Left lobe of liver (tissue), 2 donors: ENCODE measurements at places on chromosomes 5 and 9.
A peak's percentile ranks its signal among the peaks of the same experiment; 100 is the strongest.

DNA sequence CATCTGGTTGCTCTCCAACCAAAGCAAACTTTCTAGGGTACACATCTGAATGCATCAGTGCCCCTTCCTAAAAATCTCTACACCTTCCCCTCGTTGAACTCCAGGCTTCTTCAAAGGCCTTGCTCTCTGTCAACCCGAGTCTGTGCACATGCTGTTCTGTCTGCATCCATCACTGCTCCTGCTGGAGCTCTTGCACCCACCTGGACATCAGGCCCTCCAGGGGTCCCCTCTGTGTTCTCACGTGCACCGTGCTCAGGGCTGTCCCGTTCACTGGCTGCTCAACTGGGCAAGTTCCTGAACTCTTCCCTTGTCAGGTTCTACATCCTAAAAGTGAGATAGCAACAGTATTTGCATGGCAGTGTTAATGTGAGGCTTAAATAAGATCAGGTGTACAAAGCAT lies 62.7 kb upstream of the ANGPTL2 start:
- no peak for DNase-seq

- peak; percentile 37 for DNase-seq
These were observed at the start of gene PDLIM4 for GRCh38 chr5:132257131-132258101. Gene PDLIM4 (plus strand): TSS chr5:132257696. CDS start chr5:132257735, 39 bp downstream.

- DNase-seq: no peak
These were observed 73.6 kb upstream of the RETREG1 start for GRCh38 chr5:16690243-16690852.

GRCh38 chr9:93065135-93065720 lies 6.7 kb downstream of the SUSD3 start:
- DNase-seq: no peak

GRCh38 chr9:112299514-112299913 lies 33.9 kb downstream of the PTBP3 start:
- DNase-seq: no peak

GRCh38 chr5:148776261-148776660 lies 50.1 kb upstream of the ADRB2 start:
- DNase-seq: no peak

- no peak for DNase-seq
These were observed 60.1 kb downstream of the LHFPL2 start for GRCh38 chr5:78588507-78588906.

DNA sequence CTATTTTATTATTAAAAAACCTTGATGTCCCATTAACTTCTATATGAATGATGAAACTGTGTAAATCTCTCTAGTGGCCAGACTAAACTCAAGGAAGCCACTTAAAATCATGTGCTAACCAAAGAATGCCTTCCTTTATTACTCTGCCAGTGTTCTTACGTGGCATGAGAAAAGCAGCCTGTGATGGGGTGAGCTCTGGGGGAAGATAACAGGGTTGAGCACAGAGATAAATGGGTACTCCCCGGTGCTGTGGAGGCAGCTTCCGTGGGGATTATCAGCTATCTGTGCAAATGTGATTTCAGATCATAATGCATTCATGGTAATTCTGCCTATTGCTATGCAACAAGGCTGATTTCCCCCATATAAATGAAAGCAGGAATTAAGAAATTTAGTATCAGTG lies 181.3 kb downstream of the CAVIN4 start:
- no peak for DNase-seq

DNA sequence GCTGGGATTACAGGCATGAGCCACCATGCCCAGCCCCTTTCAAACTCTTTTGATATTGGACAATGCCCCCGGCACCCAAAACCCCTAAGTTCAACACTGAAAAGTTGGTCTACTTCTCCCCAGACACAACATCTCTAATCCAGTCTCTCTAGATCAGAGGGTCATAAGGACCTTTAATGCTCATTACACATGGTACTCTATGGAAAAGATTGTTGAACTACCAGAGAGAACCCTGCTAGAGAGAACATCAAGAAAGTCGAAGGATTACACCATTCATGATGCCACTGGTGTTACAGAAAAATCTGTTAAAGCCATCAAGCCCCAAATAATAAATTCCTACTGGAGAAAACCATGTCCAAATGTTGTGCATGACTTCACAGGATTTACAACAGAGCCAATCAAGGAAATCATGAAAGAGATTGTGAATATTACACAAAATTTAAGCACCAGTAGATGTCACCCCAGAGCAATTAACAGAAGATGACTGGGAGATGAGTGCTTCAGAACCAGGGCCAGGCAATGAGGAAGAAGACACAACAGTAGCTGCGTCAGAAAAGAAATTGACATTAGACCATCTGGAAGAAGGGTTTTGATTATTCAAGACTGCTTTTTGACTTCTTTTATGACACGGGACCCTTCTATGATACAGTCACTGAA lies 28.3 kb upstream of the NIPAL4 start:
- no peak for DNase-seq

DNA sequence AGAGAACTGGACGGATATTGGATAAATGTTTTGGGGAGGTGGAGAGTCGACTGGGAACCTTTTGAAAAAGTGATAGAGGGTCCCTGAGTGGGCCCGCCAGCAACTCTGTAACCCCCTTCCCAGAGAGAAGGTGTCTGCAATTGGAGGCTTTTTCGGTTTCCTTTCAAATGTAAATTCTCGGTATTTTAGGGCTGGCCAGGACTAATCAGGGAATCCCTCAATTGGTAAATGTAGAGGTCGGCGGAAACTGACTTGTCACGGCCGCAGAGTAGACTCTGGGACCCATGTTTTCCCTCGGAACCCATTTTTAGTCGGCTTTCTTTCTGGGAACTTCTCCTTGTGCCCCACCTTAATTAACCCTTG lies 524 bp downstream of the CCNB1 start:
- DNase-seq: no peak

GRCh38 chr5:21121213-21121612 lies 1133.2 kb upstream of the CDH18 start:
- no peak for DNase-seq

DNA sequence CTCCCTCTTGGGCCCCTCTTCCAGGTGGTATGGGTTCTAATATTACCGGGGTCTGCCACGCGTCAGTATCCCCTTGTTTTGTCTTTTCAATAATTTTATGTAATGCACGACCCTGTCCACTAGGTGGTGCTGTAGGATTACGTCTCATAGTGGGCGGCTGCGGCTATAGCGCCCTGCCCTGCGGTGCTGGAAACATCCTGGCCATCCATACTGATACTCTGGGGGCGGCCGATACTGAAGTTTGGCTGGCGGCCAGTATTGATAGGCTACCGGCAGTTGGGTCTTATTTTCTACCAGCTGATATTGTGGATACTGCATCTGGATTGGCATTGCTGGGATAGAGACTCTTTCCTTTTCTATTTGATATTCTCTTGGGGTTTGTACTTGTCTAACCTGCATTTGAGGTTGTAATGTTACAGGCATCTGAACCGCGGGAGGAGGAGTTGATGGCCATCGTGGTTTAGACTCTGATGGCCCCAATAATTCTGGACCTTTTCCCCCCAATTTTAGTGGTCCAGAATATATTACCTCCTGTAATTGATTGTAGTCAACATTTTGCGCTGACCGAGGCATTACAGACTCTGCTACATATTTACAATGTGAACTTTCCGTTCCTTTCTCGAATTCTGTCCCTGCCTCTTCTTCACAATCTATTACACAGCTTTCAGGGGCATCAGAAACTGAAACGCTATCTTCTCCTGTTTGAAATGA lies 3.3 kb upstream of the TMEM141 start:
- DNase-seq: peak; percentile 73

DNA sequence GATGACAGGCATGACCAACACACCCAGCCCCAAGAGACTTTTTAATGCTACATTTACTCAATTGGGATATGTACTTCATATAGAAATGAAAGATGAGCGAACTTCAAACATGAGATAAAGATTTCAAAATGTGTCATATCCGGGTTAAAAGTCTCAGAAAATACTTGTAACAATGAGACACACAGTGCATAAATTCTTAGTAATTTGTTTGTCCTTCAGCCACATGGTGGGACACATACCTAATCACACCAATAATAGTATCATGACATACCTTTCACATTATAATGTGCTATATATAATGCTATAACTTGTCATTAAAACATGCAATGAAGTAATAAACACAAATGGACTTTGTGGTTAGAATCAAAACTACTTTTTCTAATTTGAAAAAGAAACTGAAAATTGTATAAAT lies 204.7 kb upstream of the RFX3 start:
- no peak for DNase-seq

DNA sequence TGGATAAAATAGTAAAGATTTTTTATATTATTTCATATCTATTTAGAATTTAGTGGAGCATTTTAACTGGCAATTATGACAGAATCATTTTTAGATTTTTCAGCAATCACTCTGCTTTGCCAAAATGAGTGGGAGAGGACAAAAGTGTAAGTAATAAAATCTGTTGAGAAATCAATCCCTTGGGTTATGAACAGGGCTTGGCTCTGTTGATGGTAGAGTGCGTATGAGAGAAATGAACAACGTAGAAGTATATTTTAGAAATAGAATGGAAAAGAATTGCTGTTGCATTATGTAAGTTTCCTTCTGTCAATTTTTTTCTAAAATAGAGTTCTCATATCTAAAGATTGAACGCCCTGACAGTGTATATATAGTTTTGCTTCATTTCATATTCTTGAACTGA lies 154.1 kb upstream of the PRDM9 start:
- no peak for DNase-seq

DNA sequence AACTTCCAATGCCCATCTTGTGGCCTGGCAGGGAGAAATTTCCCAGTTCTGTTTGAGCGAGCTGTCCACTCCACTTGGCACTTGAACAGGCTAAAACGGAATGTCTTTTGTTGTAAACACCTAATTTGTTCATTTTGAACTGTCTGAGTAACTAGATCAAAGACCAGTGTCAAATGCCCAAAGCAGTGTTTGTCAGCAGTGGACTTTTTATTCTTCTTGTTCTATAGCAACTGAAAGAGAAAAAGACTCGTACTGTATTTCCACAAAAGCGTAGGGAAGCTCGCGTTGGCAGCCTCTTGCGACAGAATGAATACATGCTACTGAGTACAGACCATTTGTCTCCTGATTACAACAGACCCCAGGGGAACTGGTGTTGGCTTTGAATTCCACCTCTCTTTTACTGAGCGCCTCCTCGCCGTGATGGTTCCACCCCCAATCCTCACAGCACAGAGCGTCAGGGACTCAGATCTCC lies 601.8 kb upstream of the ZNF608 start:
- DNase-seq: no peak

- DNase-seq: no peak
These were observed 507.4 kb downstream of the KDM4C start for GRCh38 chr9:7265181-7265580.

- DNase-seq: no peak
These were observed 487.2 kb upstream of the ST8SIA4 start for GRCh38 chr5:101390151-101390908.

DNA sequence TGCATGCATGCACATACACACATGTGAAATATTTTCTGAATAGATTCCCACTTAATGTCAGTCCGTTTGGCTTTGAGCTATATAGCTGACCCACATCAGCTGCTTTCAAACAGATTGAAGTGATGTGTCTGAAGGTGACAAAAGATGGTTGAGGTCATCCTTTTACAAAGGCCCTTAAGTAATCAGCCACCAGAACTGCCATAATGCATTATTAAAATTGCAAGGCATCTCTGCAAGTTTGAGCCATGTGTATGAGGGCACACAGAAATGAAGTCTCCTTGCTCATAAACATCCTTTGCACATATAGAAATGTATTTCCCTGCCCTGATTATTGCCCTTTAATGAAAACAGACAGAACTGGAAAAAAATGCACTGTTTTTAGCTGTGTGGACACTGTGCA lies 1043.0 kb upstream of the C9orf72 start:
- no peak for DNase-seq

- DNase-seq: no peak
These were observed 416.8 kb downstream of the NFIB start for GRCh38 chr9:13896922-13897835.
